Activated naive CD8-positive, alpha-beta T cell treated with anti-CD3 and anti-CD28 coated beads, Interleukin-2, amount 50 U/mL, for 16 hours (primary cell): ENCODE measurements at places on chromosomes 12 and 14.

DNA sequence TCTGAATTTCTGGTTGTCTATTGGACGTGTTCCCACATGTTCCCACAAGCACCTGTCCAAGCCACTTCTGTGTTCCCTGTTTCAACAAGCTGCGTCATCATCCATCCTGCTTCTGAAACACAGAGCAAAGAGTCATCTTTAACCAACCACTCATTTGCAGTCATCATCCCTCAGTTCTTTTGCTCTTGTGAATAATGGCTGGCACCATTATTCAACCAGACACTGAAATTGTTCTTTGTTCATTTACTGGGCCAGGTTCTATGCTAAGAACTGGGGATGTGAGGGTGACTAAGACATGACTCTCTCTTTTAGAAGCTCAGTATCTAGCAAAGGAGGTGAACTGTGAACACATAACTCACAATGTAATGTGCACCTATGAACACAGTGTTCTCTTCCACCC is 40.7 kb upstream of the ANO4 start:
- DNase-seq: no peak

GRCh38 chr14:80948291-80948690 is 6.8 kb upstream of the CEP128 start:
- DNase-seq: no peak

GRCh38 chr14:75990297-75990696 is 4.7 kb downstream of the IFT43 start:
- DNase-seq: no peak

GRCh38 chr12:64681200-64682052 is 71.1 kb downstream of the RASSF3 start:
- no peak for DNase-seq

GRCh38 chr12:76964784-76965571 is 86.2 kb upstream of the CSRP2 start:
- DNase-seq: no peak

GRCh38 chr12:55720071-55720564 is at the start of gene RDH5:
Gene RDH5 (plus strand): TSS chr12:55720393. CDS start chr12:55721185, 792 bp downstream.
- DNase-seq: no peak

- no peak for DNase-seq
These were observed 18.9 kb downstream of the KIF26A start for GRCh38 chr14:104157016-104157928.

DNA sequence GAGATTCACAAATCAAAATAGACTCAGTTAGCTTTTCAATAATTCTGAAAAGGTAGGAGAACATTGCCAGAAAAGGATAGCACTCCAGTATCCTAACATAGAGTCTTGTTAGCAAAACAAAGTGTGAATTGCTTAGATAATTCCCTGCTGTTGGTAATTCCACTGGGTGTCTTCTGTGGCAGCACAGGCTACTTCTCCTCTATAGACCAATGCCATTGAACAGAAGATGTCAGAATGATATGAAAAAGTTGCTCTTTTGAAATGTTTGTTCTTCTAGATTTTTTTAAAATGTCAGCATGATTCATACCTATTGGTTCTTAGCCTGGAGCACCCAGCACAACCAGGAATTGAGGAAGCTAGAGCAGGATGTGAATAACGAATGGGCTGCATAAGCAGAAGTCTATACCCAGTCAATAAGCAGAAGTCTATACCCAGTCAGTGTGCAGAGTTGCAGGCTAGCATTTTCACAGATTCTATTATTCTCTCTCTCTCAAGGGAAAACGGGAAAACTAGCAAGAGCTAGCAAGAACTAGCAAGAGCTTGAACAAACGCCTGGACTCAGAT is 112.8 kb downstream of the SYT1 start:
- DNase-seq: no peak

- DNase-seq: no peak
These were observed 614 bp upstream of the ARF6 start for GRCh38 chr14:49892301-49892635.

DNA sequence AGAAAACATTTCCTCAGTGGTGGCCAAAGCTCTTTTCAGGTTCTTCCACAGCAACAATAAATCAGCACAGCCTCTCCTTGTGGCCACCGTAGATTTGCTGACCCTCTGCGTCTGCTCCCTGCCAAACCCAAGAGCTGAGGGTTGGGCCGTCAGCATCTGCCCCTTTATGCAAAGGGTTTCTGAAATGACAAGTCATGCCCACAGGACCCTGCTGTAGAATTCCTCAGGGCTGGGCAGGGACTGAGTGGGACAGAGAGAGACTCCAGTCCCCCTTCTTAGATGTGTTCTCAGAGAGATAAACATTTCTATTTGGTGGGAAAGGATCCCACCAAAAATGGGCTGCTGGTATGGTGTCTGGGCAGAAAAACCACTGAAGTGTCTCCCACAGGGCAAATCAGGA is 233.0 kb upstream of the PLXNC1 start:
- DNase-seq: no peak

DNA sequence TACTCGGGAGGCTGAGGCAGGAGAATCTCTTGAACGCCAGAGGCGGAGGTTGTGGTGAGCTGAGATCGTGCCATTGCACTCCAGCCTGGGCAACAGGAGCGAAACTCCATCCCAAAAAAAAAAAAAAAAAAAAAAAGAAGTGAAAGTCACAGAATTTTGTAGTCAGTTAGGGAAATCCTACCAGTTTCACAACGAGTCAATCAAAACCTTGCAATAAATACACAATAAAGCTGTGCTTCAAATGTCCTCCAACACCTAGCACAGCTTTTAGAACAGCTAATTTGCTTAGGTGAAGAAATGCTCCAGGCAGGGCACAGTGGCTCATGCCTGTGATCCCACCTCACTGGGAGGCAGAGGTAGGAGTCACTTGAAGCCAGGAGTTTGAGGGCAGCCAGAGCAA is 112.8 kb upstream of the ATF7IP start:
- no peak for DNase-seq

DNA sequence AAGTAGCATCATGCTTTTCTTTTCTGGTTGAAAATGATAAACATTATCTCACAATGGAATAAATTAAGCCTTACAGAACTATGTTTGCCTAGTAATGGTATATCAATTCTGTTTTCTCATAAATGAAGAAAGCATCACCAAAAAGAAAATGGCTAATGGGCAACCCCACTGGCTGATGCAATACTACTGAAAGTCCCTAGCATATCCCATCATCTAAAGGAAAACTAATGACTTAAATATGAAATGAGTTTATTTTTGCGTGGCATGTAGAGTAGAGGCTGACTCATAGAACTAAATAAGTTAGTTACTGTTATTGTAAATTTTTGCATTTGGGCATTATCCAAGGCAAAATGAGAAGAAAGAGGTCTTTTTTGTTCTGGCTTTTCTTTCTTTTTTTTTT is 1156.3 kb upstream of the SEL1L start:
- DNase-seq: no peak

DNA sequence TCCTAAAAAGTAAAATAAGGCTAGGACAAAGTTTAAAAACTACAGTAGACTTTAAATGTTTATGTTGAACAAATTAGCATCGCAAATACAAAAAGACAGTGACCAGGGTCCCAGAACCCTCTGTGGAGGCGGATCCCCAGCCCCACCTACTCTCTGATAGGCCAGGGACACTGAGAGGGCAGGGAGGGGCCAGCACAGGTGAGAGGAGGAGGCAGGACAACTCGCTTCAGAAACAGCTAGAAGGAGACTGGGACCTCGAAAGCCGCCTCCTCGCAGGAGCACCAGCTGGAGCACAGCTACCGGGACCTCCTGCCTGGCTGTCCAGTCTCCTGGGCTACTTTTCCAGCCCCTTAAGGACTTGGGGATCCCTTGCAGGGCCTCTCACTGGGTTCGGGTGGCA is 992 bp downstream of the DNAH10 start:
- no peak for DNase-seq
